ENCODE measurements at places on chromosomes 12 and 14.

- no peak for DNase-seq
These were observed 67.2 kb downstream of the TMEM30B start for GRCh38 chr14:61213920-61214319.

GRCh38 chr14:22502007-22502406 is 87.0 kb downstream of the DAD1 start:
- no peak for DNase-seq

DNA sequence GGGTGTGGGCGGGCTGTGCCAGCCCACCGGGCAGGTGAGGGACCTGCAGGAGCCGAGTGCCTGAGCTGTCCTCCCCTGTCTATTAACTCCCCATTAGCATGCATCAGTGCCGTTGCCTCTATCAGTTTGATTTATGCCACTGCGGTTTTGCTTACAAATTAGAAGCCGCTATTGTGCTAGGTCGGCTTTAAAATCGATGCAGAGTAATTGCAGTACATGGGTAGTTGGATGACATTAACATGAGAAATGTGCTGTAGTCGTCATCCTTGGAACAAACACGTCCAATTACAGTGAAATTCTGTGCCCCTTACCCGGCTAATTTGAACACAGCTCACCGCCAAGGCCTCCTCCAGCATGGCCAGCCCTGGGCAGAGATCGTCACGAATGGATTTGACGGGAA is 145.8 kb downstream of the TSPAN9 start:
- DNase-seq = no peak

GRCh38 chr12:32039917-32040575 is 66.6 kb upstream of the BICD1 start:
- no peak for DNase-seq

GRCh38 chr14:58805057-58805456 is 167.3 kb downstream of the DACT1 start:
- DNase-seq = peak; percentile 22

DNA sequence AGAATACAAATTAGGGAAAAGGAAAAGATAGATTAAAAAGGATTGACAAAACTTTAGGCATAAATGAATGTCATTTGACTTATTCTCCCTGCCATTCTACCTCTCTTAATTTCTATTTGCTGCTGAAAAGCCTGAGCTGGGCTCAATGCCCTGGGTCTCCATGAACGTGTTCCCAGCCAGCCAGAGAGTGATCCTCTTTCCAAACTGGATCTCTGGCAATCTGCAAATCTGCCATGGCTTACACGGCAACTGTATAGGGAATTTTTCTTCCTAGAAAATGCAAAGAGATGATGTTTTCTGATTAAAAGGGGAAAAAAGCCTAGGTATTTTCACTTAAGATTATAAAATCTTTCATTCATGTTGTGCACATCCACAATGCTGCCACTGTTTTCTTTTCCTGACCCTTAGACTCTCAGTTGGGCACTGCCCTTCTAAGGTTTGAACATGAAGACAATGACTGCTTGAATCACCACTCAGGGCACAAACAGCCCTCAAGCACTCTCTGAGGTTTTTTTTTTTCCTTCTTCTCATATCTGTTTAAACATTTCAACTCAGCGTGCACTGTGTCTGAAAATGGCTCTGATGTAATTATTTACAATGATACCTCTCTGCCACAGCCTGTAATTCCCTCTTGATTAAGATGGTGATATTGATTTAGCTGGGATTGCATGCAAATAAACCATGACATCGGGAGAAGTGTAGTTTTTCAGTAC is 60.3 kb downstream of the DACT1 start:
- no peak for DNase-seq

DNA sequence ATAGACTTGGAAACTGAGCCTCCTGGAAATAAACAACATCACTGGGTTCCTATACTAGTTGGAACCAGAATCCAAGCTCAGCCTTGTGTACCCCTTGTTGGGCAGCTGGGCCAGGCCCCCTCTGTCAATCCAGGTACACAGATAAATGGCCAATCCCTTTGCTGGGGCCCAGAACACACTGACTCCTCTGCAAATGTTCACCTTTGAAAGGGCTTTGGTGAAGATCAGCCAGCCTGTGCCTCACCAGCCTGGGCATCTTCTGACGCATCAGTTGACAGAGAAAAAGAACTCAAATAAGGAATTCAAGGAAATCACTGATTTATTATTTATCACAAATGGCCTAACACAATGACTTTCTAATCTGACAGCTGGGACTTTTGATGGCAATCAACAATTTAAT is 1090.2 kb downstream of the BCL11B start:
- no peak for DNase-seq

DNA sequence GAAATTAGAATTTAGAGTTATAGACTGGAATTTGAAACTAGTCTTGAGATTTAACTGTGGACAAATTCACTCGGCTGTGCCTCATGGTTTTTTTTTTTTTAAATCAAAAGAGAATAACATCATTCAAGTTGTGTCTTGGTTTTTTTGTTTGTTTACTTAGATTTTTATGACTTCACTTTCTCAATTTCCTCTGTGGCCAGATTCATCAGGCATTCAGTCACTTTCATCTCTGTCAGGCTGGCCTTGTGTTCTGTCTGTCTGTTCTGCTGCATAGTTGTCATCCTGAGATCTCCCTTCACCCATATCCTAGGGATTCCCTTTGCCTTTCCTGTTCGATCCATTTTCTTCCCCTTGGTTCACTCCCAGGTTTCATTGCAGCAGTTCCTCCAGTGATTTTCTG is 10.0 kb downstream of the MARK3 start:
- DNase-seq = peak; percentile 4

DNA sequence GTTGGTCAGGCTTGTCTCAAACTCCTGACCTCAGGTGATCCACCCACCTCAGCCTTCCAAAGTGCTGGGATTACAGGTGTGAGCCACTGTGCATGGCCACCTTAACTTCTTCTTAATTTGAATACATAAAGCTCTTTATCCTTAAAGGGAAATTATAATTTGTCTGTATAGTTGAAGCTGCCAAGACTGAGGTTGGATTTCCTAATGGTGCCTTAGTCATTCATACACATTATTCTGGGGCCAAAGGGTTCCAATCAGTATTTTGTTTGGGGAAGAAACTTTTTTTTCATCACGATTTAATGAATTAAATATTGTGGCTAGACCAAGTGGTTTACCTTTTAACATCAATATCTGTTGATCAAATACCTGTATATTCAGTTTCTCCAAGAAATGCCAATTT is 135.9 kb downstream of the SYT1 start:
- no peak for DNase-seq

- peak; percentile 8 for DNase-seq
These were observed 60.5 kb upstream of the KIF21A start for GRCh38 chr12:39503439-39503838.

DNA sequence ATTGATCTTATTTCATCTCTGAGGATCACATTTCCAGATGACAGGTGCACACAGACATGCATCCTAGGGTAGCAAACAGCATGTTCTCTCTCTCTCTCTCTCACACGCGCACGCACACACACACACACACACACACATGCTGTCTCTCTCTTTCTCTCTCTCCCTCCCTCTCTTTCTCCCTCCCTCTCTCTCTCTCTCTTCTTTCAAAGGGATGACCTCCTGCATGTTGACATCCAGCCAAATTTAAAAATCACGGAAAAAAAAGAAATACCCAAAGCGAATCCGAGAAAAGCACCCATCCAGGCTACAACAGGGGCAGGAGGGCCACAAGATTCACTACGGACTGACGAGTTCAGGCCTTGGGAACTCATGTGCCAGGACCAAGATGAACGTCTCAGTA is 2.3 kb downstream of the KSR2 start:
- no peak for DNase-seq

DNA sequence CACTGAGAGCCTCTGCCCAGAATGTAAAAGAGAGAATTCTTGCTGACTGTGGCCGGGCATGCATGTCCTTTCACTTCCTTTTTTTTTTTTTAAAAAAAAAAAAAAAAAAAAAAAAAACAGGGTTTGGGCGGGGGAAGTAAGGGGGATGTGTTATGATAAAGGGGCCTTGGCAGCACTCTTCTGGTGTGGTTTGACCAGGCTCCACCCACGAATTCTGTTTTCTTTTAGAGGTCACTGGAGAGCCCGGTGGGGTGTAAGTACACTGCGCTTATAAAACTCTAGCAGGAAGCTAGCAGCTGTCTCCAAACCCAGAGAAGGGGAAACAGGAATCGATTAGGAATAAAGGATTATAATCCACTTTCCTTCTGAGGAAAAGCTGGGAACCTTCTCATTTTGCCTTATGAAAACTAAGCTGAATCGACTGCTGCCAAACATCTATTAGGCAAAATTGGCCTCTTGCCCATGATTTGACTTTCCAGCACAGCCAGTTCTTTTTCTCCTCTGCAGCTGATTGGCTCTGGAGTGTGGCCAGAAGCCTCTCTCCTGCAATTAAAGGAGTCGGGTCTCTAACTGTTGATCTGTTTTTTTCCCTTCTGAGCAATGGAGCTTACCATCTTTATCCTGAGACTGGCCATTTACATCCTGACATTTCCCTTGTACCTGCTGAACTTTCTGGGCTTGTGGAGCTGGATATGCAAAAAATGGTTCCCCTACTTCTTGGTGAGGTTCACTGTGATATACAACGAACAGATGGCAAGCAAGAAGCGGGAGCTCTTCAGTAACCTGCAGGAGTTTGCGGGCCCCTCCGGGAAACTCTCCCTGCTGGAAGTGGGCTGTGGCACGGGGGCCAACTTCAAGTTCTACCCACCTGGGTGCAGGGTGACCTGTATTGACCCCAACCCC is 27.7 kb upstream of the HIGD1C start:
- peak; percentile 78 for DNase-seq
